ENCODE measurements at places on chromosomes 5 and 9.

DNA sequence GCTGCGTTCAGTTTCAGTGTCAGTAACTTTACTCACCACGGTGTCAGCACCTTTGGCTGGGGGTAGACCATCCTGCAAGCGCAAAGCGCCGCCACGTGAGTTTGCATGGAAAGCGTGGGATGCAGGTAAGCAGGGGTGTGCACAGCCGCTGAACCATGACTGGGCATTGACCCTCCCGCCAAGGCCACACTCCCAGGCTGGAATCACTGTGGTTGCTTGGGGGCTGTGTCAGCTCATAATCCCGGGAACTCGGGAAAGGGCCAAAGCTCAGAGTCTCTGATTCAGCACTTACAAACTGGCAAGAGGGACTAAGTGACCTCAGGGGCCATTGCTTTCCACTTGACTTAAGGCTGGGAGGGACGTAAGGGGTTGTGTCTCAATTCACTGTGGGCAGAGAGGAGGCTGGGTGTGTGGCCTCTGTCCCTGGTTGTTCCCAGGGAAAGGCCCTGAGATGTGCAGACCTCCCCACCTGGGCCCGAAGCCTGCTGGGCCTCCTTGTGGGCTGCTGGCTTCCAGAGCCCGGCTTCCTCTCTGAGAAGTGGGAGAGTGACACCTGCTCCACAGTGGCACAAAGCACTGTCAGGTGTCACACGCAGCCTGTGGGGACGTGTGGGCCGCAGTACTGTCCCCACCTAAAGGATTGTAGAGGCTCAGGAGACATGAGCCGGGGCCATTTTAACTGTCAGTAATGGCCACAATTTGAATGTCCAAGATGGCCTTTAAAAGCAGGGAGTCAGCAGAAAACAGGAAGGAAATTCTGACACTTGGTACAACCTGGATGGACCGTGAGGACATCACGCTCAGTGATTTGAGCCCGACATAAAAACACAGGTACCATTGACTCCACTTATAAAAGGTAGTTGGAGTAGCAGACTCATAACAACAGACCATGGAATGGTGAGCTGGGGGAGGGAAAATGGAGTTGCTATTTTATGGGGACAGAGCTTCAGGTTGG is 16.7 kb downstream of the ABO start:
- DNase-seq: no peak

DNA sequence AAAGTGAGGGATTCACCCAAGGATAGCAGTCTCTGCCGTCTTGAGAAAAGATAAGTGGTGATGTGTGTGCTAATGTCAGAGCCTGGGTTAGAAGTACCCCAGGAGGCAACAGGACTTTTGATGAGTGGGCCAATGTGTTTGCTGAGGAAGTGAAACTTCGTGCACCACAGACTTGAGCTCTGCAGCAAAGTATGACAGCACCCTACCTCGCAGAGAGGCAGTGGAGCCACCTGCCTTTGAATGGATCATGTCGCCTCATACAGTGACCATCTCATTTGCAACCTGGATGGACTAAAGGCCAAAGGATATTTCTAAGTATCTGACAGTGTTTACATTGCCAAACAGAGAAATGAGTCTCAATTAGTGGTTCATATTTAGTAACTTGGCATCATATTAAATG is 593.9 kb upstream of the GRAMD2B start:
- no peak for DNase-seq

DNA sequence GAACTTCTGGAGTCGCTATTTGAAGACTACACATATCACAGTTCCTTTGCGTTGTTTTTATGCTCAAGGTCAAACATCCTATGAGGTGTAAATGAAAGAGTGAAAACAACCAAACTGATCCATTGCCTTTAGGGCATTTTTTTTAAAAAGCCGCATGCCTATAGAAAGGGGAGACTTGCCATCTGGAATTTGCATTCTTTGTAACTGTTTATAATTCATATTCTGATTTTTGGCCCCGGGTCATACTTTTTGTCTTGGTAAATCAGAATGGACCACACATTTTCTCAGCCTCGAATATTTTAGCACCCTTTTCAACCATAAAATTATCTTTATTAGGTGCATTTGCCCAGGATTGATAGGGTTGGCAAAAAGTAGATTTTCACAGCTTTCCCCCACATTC is 188.0 kb downstream of the GOLPH3 start:
- no peak for DNase-seq

GRCh38 chr5:111241696-111242095 is 17.5 kb downstream of the CAMK4 start:
- DNase-seq: no peak

DNA sequence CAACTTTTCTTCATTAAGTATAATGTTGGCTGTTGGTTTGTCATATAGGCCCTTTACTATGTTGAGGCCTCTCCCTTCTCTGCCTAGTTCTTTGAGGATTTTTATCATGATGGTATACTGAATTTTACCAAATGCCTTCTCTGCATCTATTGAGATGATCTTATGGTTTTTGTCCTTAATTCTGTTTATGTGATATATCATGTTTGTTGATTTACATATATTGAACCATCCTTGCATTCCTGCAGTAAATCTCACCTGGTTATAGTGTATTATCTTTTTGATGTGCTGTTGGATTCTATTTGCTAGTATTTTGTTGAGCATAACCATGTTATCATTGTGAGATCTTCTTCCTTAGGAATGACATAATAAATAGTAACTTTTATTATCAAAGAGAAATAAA is 362.9 kb downstream of the CCDC171 start:
- no peak for DNase-seq

- DNase-seq: no peak
These were observed 8.1 kb downstream of the HNRNPAB start for GRCh38 chr5:178212241-178213002.

- no peak for DNase-seq
These were observed 212.4 kb downstream of the MAPKAP1 start for GRCh38 chr9:125494653-125494915.

DNA sequence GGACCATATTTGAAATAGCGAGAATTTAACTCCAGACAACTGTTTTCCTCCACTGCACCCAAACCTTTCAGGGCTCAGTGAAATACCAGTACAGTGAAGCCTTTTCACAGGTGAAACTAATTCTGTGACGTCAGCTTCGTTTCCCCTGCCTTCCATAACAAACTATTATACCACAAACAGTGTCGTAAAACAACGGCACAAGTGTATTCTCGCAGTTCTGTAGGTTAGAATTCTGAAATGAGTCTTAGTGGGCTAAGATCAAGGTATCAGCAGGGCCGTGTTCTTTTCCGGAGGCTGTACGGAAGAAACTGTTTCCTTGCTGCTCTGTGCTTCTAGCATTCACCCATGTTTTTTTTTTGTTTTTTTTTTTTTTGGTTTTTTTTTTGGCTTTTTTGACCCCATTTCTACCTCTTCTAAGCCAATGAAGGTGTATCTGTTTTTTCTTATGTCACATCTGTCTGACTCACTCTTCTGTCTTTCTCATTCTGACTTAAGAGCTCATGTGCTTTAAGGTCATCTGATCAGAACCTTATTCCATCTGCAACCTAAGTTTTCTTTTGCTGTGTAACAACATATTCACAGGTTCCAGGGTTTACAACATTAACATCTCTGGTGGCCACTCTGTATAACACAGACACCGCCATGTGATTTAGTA is 20.1 kb downstream of the ISOC1 start:
- DNase-seq: no peak

- DNase-seq: no peak
These were observed 103.2 kb downstream of the SNCAIP start for GRCh38 chr5:122415030-122415800.

- no peak for DNase-seq
These were observed 12.0 kb upstream of the B4GALT1 start for GRCh38 chr9:33178972-33179697.

DNA sequence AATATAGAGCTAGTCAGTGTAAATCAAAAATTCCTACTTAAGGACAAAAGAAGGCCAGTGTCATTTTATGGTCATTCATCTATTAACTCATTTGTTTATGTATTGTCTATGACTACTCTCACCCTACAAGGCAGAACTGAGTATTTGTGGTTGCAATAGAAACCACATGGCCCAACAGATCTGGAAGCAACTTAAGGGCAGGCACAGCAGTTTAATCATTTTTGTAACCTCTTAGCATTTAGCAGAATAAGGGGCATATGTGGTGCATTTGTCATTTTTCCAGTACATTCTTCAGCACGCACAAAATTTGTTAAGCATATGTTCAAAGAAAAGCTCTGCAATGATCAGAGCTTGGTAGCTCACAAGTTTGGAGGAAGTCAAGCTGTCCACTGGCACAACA is 1.1 kb downstream of the FKBP15 start:
- no peak for DNase-seq

GRCh38 chr5:72779520-72779919 is 36.9 kb upstream of the TNPO1 start:
- DNase-seq: no peak

DNA sequence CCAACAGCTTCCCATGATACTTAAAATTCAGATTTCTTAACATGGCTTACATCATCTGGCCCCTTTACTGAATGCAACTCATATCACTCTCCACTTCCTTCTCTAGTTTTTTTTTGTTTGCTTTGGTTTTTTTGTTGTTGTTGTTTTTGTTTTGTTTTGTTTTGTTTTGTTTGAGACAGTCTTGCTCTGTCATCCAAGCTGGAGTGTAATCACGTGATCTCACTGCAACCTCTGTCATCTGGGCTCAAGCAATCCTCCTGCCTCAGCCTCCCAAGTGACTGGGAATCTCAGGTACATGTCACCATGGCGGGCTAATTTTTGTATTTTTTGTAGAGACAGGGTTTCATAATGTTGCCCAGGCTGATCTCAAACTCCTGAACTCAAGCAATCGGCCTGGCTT is 41.4 kb downstream of the CPLANE1 start:
- DNase-seq: no peak

DNA sequence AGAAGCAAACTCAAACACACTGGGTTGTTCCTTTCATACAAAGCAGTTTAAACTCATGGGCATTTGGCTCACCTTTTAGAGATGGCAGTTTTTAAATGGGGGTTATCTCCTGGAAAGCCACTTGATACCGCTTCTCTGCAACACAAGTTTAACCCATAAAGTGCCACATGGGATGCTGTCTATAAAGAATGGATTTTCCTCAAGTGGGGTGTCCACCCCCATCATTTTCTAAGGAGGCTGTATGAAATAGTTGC is 528 bp upstream of the TRPM3 start:
- DNase-seq: no peak

DNA sequence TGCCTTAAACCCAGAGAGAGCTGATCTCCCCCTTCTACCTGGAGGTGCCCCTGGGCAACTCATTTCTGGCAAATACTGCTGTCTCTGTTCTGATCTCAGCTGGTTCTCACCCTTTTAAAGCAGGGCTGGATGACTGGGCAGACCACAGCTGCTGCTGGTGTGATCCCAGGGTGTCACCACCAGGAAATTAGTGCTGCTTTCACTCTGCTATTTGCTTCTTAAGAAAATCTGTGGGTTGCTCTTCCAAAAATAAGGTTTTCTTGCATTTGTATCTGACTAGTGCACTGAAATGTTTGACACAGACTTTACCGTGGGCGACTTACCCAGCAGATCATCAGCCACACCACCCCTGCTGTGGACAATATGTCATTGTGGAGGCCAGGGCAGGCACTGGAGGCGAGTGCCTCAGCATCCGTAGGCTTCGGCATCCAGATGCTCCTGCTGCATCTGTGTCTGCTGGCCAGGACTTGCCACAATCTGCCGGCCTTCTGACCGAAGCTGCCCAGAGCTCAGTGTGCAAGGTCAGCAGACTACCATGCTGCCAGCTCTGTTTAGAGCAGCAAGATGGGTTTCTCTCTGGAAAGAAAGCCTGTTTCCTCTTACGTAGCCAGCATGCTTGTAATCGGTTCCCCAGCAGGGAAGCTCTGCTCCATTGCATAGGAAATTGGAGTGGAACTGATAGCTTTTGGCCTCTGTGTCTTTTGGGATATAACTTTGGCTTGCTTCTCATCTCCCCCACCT is 13.6 kb downstream of the ARHGAP26 start:
- no peak for DNase-seq

- DNase-seq: no peak
These were observed 86.6 kb upstream of the SLC25A48 start for GRCh38 chr5:135747824-135748223.

- DNase-seq: no peak
These were observed 30.6 kb downstream of the TTC39B start for GRCh38 chr9:15276328-15276938.

- DNase-seq: no peak
These were observed 72.6 kb downstream of the SMARCA2 start for GRCh38 chr9:2087500-2088313.

DNA sequence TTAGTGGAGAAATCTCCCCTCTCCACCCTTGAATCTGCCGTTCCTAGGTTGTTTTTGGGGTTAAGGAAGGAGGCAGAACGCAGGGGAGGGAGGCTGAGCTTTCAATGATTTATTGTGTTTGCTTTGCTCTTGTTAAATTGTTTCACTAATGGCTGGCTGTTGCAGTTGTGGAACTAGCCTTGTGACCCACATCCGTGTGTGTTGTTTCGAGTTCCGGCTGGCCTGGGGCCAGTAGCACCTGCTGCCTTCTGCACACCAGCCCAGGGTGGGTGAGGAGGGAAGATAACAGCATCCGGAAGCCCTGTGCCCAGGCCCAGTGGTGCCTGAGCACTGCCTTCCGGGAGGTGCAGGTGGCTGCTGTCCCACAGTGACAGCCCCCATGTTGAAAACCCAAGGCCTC is 3.6 kb downstream of the ERGIC1 start:
- no peak for DNase-seq

GRCh38 chr5:120532835-120533234 is 68.7 kb downstream of the PRR16 start:
- no peak for DNase-seq

- DNase-seq: no peak
These were observed 187.4 kb downstream of the ACTL7B start for GRCh38 chr9:108668191-108668937.

GRCh38 chr5:44708602-44709001 is 100.1 kb upstream of the MRPS30 start:
- no peak for DNase-seq
